Osteoblast (primary cell): ENCODE measurements at places on chromosomes 2 and 18.

GRCh38 chr18:41073372-41073954 lies 881.6 kb upstream of the PIK3C3 start:
- no peak for DNase-seq

GRCh38 chr18:43276491-43276890 lies 799 bp downstream of the SYT4 start:
- DNase-seq, result no peak

DNA sequence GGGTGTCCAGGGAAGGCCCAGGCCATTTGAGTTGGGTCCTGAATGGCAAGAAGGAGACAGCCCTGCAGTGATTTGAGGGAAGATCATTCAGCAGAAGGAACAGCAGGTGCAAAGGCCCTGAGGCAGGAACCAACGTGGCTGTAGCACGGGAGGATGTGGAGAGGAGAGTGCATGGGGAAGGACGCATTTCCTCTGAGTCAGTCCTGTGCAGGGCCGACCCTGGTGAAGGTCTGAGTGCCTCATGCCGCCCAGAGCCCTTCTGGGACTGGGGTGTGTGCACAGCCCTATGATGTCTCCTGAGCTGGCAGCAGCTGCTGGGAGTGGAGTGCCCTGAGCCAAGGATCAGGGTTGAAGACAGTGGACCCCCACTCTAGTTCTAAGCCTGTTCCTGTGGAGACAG lies 17.9 kb upstream of the ARHGEF4 start:
- DNase-seq, result no peak

- DNase-seq, result peak; percentile 62
Measured at GRCh38 chr2:7707723-7708122, 790.5 kb downstream of the RNF144A start.

DNA sequence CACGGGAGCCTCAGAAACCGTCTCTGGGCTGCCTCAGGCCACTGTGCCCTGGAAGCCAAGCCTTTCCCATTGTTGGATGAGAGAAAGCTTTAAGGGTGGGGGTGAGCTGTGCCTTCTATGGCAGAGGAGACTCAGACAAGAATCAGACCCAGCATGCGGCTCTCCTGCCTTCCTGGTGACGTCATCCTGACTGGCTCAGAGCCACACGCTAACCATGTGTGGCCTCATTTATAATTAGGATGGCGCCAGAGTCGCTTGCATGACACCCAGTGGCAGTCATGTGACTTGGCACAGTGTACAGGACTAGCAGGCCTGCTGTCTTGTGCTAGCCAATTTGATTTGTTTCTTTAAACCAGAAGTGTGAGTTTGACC lies 99.1 kb downstream of the SH3BP4 start:
- DNase-seq, result peak; percentile 94

- DNase-seq, result peak; percentile 92
Measured at GRCh38 chr2:231191896-231192872, 6.2 kb upstream of the ARMC9 start.

DNA sequence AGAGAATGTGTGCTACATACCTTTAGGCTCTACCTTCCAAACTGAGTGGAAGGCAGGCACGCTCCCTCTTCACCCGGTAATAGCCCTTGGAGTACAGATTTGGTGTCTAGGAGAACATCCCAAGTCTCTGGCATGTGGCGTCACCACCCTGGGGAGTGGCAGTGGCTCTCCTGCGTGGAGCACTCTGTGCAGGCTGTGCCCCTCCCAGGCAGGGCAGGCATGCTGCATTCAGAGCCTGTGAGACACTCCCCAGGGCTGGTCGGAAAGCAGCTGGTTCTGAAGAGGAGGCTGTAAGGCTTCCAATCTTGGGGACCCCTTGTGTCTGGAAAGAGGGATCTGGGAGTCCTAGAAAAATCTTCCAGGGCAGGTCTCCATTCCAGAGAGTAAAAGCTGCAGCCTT lies 193.3 kb downstream of the ANKRD30B start:
- peak; percentile 43 for DNase-seq

DNA sequence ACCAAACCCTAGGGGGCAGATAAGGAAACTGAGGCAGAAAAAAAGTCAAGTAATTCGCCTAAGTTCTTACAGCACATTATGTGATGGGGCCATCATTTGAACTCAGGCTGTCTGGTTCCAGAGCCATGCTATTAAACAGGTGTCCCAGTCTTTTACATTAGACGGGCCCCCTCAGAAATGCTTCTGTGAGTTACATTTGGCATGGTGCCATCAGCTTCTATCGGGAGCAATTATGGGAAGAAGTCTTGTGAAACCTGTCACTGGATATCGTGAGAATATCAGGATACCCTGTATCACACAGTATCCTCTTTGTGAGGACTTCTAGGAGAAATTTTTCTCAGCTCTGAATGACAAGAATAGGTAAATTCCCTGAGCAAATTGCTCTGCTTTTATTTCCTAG lies 143.7 kb upstream of the NOSTRIN start:
- no peak for DNase-seq

GRCh38 chr2:169110419-169110818 lies 41.1 kb downstream of the DHRS9 start:
- no peak for DNase-seq

- DNase-seq, result no peak
Measured at GRCh38 chr18:22213333-22213973, 44.1 kb downstream of the GATA6 start.

GRCh38 chr2:205972113-205972512 lies 113.9 kb downstream of the INO80D start:
- no peak for DNase-seq
